ENCODE measurements at places on chromosomes 7 and 10. TPM values are rescaled to one million over a fixed set of nuclear protein-coding genes. Genes with fewer than 3 reads are reported as not detected.

The OPN4 gene
- not detected for total RNA-seq

DNA sequence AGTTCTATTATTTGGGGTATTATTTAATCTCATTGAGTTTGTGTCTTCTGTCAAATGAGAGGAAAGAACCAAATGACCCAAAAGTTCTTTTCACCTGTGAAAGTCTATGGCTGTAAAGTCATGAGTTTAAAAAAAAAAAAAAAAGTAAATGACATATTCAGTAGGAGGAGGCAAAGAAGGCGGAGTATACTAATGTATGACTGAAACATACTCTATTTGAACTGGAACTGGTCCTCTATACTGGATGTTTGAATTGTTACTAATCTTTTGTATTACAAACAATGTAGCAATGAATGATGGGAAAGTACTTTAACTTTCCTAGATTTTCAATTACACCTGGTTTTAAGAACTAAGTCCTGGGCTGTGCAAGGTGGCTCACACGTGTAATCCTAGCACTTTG, 24.9 kb upstream of the GSAP start:
- H3K27ac ChIP-seq = no peak overlapping the region
- 0 out of 2 replicates have a peak, but pooled peaks cover 4% of the 10 kb centered on the region for H3K4me1 ChIP-seq
- no peak for DNase-seq
- H3K36me3 ChIP-seq = no peaks in the 10 kb centered on the region
- H3K27me3 ChIP-seq = no peaks in the 10 kb centered on the region

GRCh38 chr10:84510121-84510520, 181.7 kb downstream of the CCSER2 start:
- DNase-seq = no peak
- H3K27me3 ChIP-seq = no peaks in the 10 kb centered on the region
- no peak overlapping the region for H3K4me3 ChIP-seq
- H3K36me3 ChIP-seq = no peaks in the 10 kb centered on the region

- H3K27me3 ChIP-seq = no peaks in the 10 kb centered on the region
- H3K4me1 ChIP-seq = peaks cover 12% of the 10 kb centered on the region
- H3K36me3 ChIP-seq = no peaks in the 10 kb centered on the region
- no peak overlapping the region for H3K4me3 ChIP-seq
Measured at GRCh38 chr7:142440219-142440905, 182.5 kb upstream of the PRSS58 start.

- H3K27me3 ChIP-seq = no peaks in the 10 kb centered on the region
- DNase-seq = no peak
- peaks cover 8% of the 10 kb centered on the region for H3K4me1 ChIP-seq
- H3K36me3 ChIP-seq = no peaks in the 10 kb centered on the region
- H3K4me3 ChIP-seq = no peak overlapping the region
Measured at GRCh38 chr10:33570495-33570894, 236.0 kb upstream of the NRP1 start.

All from Caco-2 (cell line).